ENCODE measurements at places on chromosomes 4 and X. TPM values are rescaled to one million over a fixed set of nuclear protein-coding genes. Genes with fewer than 3 reads are reported as not detected.

KLF8 gene
- polyA plus RNA-seq: 18.9 TPM

TBX22 gene
- polyA plus RNA-seq: not detected

SMIM10 gene
- 7.2 TPM for polyA plus RNA-seq

- DNase-seq: no peak
Observed at GRCh38 chr4:21873145-21873544, 75.4 kb downstream of the KCNIP4 start.

GRCh38 chr4:141339391-141339790 lies 118.7 kb downstream of the ZNF330 start:
- DNase-seq: no peak

Data from left lung (tissue), 14 donors.